Non-pigmented ciliary epithelial cell (primary cell): ENCODE measurements at places on chromosomes 3 and 15.

DNA sequence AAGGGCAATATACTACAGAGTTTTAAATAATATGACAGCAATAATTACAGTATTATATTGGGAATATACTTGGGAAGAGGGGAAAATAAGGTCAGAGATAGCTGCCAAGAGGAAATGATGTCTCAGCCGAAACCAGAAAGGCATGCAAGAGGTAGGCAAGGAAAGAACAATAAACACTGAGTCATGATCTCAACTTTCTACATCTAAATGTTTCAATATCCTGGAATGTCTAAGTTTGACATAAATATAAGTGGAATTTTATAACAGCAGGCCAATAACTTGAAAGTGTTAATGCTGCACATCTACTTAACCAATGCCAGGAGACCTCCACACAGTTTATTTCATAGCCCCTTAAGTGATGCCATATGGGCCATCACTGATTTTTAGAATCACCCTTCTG is 99.8 kb upstream of the CPNE4 start:
- DNase-seq: peak; percentile 91

DNA sequence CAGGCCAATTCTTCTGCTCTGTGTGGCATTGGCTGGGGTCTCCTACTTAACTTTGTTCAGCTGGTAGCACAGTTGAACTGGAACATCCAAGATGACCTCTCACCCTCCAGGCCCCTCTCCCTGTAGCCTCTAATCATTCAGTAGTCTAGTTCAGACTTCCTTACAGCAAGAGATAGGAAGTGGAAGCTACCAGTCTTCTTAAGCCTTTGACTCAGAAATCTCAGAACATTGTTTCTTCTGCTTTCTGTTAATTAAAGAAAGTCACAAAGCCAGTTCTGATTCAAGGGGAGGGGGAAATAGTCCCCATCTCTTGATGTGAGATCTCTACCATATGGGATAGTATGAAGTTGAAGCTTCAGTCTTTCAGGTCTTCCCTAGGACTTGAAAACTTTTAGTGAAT is 18.8 kb upstream of the SACM1L start:
- no peak for DNase-seq

DNA sequence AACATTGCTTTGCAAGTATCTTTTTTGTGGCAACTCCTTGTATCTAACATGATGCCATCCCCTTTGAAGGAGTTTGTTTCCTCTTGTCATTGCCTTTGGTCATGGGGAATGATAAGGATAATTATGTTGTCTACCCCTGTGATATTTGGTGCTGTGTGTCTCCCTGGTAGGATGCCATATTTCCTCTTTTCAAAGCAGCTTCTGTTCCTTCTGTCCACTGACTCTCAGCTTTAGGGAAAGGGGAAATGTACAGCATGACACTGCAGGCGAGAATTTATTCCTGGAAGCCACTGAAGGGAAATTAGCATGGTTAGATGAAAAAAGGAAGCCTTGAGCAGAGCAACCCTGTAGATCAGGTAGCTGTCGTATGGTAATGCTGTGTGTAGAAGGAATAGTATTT is 576.7 kb downstream of the CADM2 start:
- no peak for DNase-seq

DNA sequence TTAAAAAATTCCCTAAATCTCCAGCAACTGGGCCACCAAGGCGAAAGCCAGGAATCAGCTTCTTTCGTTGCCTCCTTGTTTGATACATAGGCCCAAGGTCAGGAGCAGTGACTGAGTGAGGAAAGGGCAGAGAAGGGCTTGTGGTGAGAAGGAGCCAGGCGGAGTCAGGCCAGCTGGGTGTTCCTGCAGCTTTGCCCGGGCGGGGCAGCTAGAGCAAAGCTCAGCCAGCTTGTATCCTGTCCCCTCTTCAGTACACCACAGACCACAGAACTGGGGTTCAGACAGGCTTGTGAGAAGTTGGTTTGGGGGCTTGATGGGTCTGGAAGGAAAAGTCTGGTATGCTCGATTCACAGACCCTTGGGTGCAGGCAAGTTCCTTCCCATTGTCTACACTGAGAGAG is 52.6 kb downstream of the CCK start:
- DNase-seq: no peak

GRCh38 chr3:180332608-180333007 is 269.4 kb upstream of the TTC14 start:
- no peak for DNase-seq

- DNase-seq: no peak
Observed at GRCh38 chr3:39183211-39184080, 8.9 kb downstream of the XIRP1 start.

DNA sequence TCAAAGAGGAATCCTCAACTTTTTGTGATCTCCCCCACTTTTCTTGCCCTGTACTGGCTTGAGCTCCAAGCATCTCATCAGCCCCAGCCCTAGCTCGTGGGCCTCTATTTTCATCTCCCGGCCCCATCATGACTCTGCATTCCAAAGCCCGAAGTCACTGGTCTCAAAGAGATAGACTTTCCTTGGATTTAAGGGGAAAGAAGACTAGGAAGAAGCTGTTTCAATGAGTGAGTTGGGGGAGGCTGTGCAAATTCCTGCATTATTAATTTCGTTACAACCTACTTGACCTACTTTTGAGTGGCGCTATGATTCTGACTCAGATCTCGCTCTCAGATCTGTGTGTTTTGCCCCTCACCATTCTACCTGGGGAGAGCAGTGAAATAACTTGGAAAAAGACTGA is 266.6 kb upstream of the TBL1XR1 start:
- DNase-seq: peak; percentile 74

GRCh38 chr3:55309336-55309735 is 177.8 kb downstream of the WNT5A start:
- no peak for DNase-seq

DNA sequence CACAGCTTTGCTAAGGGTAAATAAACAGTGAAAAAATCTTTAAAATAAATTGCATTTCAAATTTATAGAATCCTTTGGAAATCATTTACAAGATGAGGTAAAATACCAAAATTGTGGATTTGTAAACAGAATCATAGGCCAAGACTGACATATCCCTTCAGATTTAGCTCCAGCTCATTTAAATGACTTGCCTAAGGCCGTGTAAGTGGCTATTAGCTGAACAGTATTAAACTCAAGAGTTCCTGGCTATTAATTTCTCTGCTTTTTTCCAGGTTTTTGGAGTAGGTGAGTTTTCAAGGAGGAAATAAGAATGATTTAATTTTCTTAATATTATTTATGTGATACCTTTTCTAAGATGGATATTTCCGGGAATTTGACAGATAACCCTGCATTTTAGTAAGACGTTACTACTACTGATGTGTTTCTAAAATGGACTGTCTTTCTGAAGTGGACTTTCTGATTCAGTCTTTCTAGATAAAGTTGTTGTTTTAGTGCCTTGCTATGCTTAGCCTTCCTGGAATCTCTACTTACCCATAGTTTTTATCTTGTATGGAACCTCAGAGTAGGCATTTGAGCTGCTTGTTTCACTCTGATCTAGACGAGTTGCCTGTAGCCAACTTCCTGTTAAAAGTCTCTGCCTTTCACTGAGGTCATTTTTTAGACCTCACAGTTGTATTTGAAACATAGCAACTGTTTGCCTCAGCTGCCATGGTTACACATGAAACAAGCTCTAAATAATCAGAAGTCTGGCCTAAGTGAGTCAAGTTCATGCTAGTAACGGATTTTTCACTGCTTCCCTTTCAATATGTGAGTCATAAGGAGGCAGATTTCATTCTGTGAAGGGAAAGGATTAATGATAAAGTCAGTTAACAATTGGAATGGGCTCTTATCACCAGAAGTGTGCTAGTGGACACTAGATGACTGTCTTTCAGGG is 127.0 kb downstream of the KLHL25 start:
- DNase-seq: peak; percentile 99

- DNase-seq: no peak
Observed at GRCh38 chr15:28907338-28907960, 21.7 kb downstream of the APBA2 start.

DNA sequence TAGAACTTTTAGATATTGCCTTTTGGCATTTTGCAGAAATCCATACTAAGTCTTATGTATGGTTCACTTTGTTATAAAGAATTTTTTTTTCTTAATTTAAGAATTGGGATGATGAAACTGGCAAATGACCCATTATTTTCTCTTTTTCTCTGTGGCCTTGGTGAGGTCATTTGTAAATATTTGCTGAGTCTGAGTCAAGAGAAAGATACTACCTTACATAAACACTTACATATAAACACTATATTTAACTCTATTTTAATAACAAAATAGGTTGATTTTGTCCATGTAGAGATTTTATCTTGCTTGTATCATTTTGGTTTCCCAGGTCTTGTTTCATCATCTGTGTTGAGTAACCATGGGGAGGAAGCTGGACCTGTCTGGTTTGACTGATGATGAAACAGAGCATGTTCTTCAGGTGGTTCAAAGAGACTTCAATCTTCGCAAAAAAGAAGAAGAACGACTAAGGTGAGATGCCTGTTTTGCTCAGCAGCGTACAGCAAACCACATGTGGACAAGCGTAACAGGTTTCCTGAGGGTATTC is 91.1 kb downstream of the MYRIP start:
- DNase-seq: no peak

DNA sequence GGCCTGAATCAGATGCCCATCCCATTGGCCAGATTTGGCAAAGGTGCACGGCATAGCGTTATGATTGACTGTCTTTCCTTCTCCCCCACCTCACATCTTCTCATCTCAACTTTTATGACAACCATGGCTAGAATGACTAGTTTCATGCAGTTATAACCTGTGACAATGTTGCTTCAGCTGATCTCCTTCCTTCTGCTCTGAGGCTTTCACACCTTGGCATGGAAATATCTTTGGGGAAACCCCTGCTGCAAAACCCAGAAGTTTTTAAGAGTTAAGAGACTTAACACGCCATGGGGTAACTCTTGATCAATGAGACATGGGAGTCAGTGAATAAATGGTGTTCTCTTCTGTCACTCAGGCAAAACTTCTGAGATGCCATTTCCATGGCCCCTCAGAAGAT is 290.7 kb upstream of the MDFIC2 start:
- DNase-seq: no peak

DNA sequence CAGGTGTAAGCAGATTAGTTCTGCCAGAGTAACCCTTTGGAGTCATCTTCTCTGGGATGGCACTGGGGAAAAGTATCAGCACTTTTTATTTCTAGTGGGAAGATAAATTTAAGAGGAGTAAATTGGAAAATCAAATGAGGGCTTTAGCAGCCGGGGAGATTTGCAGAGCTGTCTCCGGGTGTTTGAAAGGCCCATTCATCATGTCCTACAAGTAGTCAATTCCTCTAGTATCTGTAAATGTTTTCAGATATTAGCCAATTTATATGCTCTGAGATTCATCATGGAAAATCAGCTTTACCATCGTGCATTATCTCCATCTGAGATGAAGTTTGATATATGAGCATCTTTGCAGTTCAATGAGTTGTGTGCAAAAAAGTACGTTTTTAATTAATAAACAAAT is 93.6 kb downstream of the CDIN1 start:
- DNase-seq: no peak

- DNase-seq: no peak
Observed at GRCh38 chr3:128455786-128456748, 10.6 kb downstream of the DNAJB8 start.

DNA sequence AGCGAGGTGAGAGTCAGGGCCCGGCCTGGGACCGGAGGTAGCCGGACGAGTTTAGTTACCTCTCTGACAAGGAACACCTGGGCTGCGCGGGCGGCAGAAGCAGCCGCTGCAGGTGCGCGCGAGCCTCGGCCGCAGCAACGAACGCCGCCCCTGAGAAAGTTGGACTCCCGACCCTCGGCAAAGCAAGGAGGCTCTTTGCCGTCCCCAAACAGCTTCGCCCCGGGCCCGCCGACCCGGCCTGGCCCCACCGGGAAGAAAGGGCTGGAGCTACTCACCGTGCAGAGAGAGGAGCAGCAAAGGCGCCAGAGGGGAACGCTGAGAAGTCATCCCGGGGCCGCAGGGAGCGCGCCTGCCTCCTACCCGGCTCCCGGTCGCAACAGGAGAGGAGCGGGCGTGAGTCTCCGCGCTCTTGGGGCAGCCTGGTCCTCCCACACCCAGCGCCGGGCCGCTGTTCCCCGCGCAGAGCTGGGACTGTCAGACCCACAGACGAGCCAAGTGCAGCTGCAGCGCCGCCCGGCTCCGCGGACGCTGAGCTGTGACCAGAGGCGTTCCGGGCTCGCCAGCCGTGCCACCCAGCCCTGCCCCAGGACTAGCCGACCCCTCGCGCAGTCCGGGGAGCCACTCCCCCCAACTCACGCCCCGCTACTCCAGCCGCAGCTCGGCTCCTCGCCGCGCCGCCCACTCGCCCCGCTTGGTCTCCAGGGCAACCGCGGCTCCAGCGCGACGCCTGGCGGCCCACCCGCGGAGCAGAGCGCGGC is at the start of gene IGSF11:
IGSF11 (minus strand) TSS at position 591 of the 758 bp plus-strand sequence; CDS start at position 327, 264 bp downstream.
- DNase-seq: no peak

- no peak for DNase-seq
Observed at GRCh38 chr3:169658311-169658931, 5.1 kb downstream of the MECOM start.

DNA sequence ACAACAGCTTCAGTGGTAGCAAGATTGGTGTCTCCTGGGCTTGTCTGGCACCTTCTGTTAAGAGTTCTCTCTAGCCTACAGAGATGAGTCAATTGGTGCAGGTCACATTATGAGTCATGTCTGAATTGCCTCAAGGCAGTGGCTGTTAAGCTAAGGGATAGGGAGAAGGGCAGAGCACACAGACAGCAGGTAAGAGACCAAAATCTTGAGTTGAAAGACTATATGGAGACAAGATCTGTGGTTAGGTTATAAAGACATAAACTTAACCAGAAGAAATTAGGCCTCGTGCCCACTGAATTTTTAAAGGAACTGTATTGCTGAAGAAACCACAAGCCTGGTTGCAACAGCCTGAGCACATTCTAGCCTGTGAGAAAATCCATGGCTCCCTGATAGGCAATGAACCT is 19.2 kb upstream of the KPNA1 start:
- DNase-seq: peak; percentile 64

GRCh38 chr15:39140060-39140604 is 440.7 kb upstream of the THBS1 start:
- peak; percentile 96 for DNase-seq

DNA sequence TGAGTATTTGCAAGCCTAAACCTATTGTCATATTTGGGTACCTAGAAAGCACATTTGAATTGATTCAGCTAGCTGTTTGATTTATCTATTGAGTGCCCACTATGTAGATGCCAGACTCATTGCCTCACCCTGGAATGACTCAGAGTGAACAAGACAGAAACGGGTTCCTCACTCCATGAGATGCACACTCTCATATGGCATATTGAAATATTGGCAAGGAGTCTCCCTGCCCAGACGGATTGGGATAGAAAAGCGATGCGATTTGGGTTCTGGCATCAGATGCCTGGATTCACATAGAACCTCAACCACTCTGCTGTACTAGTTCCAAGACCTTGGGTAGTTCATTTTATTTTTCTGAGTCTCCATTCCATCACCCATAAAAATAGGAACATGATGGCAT is 22.5 kb downstream of the LRRN1 start:
- DNase-seq: no peak
